SK-N-SH (cell line): ENCODE measurements at places on chromosomes 1 and 21. TPM values are rescaled to one million over a fixed set of nuclear protein-coding genes. Genes with fewer than 3 reads are reported as not detected.

DNA sequence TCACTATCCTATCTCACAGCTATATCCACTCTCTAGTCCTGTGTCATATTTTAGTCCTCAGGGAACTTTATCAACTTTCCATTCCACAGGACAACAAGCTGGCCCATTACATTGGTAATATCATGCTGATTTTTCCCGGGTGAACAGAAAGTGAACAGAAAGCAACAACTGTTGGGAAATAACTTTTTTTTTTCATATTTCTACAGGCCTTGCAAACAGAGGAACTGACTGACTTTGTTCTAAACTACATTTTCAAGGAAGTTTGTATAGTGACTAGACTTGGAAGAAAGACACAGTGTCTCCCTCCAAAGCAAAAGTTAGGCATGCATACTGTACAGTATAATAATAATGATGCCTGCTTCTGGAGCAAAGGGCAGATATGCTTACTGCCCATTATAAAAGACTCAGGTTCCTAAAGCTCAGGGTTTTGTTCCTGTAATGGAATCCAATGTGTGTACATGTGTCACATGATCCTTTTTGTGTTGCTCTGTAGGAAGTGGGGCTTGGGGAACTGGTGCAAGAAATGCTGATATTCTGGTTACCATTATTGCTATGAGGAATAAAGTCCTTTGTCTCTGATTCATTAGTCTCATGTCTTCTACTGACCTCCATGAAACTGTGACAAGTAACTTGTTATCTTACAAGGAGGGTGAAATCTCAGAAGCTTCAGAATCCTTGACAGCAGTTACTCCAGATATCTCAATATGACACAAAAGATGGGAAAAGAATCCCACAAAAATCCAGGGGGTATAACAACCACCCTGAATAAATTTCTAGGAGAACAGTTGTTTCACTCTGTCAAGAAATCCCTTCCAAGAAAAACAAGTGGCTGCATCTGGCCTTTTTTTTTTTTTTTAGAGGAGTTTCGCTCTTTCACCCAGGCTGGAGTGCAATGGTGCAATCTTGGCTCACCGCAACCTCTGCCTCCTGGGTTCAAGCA is 17.7 kb upstream of the NTPCR start:
- H3K4me3 ChIP-seq, result no peak overlapping the region
- H3K27ac ChIP-seq, result no peak overlapping the region
- H3K36me3 ChIP-seq, result no peaks in the 10 kb centered on the region
- DNase-seq, result no peak
- H3K4me1 ChIP-seq, result no peaks in the 10 kb centered on the region

- H3K36me3 ChIP-seq, result no peaks in the 10 kb centered on the region
- H3K4me3 ChIP-seq, result no peak overlapping the region
- no peaks in the 10 kb centered on the region; the same call in 1 of the 2 replicates for H3K4me1 ChIP-seq
- no peak overlapping the region for H3K27ac ChIP-seq
- no peak for DNase-seq
These were observed 30.8 kb upstream of the PSMB2 start for GRCh38 chr1:35672116-35672515.

DNA sequence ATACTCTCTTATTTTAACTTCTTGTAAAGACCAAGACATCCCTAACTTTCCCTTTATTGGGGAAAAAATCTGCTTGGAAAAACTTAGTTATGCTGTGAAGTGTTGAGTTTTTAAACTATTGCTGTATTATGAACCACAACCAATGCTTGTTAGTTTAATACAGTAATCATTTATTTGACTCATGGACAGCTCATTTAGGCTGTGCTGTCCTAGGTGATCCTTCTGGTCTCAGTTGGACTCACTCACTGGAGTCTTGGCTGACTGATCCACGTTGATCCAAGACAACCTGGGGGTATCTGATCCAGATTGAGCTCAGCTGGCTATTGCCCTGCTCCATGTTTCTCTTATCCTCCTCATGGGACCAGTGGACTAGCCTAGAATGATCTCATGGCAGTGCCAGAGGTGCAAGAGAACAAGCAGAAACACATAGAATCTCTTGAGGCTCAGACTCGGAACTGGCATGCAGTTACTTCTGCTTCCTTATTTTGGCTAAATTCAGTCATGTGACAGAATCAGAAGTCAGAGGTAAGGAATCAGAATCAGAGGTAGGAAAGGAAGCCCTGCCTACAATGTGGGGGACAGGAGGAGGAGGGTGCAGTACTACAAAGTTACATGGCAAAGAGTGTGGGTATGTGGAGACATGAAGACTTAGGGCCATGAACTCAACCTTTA is 156.5 kb downstream of the FGGY start:
- peaks cover 4% of the 10 kb centered on the region; the same call in 1 of the 2 replicates for H3K4me1 ChIP-seq
- H3K36me3 ChIP-seq, result no peaks in the 10 kb centered on the region
- H3K27ac ChIP-seq, result no peak overlapping the region
- no peak for DNase-seq
- no peak overlapping the region for H3K4me3 ChIP-seq
- H3K27me3 ChIP-seq, result no peaks in the 10 kb centered on the region

DNA sequence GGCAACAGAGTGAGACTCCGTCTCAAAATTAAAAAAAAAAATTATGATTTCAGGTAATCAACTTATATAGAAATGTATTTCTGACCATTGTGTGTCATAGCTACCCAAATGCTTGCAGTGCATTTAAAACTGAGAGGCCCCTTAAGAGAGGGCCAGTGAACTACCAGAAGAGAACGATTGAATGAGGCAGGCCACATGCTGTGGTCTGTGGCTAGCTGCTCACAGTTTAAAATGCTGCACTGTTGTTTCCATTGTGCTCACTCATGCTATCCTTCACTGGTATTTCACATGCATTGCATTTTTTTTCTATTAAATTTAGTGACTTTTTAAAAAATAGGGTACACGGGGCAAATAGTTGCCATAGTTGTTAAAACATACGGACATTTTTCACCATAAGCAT is 26.0 kb downstream of the CHML start:
- no peak overlapping the region for H3K4me3 ChIP-seq
- H3K36me3 ChIP-seq, result 0 out of 2 replicates have a peak, but pooled peaks cover 2% of the 10 kb centered on the region
- H3K4me1 ChIP-seq, result peaks cover 7% of the 10 kb centered on the region; the same call in 1 of the 2 replicates
- no peak overlapping the region for H3K27ac ChIP-seq
- no peaks in the 10 kb centered on the region for H3K27me3 ChIP-seq
- no peak for DNase-seq

DNA sequence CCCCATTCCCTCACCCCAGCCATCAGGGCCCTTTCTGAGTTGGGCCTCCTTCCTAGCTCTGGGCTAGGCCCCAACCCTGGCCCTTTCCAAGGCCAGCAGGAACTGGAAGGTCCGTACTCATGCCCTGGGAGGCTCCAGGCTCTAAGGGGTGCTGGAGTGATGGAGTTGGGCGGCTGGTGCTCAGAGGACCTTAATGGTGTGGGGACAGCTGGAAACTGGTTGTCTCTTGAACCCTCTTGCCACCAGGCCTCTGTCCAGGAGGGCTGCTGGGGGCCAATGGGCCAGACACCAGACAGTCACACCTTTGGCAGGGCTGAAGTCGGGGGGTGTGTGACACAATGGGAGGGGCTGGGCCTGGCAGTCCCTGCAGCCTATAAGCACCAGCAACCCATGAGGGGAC is 9.2 kb upstream of the PADI1 start:
- DNase-seq, result no peak
- H3K27me3 ChIP-seq, result no peaks in the 10 kb centered on the region
- no peaks in the 10 kb centered on the region for H3K36me3 ChIP-seq
- no peak overlapping the region for H3K27ac ChIP-seq
- H3K4me1 ChIP-seq, result peaks cover 3% of the 10 kb centered on the region; the same call in 1 of the 2 replicates

DNA sequence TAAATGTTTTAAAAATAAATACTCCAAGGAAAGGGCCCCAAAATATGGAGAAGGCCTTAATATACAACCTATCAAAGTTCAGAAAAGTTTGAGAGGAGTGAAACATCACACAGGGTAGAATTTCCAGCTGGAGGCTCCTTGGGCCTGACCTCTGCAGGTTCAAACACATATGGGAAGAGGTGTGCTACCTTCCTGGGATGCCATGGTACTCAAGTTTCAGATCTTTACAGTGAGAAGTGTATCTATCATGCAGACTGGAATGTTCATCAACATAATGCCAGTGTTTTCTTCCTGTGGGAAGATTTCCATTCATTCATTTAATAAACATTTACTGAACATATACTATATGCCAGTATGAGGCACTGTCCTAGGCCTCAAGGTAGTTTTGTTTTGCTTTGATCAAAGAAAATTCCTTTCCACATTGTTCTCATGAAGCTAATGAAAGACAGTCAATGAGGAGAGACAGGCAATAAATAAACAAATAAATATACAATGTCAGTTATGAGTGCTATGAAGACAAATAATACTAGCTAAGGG is 14.6 kb upstream of the ADAR start:
- H3K4me1 ChIP-seq, result peaks cover 7% of the 10 kb centered on the region
- no peak overlapping the region for H3K4me3 ChIP-seq
- no peak overlapping the region for H3K27ac ChIP-seq
- peaks cover 29% of the 10 kb centered on the region for H3K36me3 ChIP-seq
- no peak for DNase-seq

GRCh38 chr1:197422993-197423392 is 154.9 kb downstream of the CRB1 start:
- no peak overlapping the region; the same call in 1 of the 2 replicates for H3K27ac ChIP-seq
- H3K4me3 ChIP-seq, result no peak overlapping the region
- H3K4me1 ChIP-seq, result no peaks in the 10 kb centered on the region

DNA sequence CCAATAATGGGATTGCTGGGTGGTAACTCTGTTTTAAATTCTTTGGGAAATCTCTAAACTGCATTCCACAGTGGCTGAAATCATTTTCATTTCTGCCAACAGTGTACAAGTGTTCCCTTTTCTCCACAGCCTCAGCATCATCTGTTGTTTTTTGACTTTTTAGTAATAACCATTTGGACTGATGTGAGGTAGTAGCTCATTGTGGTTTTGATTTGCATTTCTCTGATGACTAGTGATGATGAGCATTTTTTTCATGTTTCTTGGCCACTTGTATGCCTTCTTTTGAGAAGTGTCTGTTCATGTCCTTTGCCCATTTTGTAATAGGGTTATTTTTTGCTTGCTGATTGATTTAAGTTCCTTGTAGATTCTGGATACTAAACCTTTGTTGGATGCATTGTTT is 131.9 kb upstream of the B3GALT2 start:
- no peak overlapping the region for H3K27ac ChIP-seq
- no peaks in the 10 kb centered on the region for H3K4me1 ChIP-seq
- no peaks in the 10 kb centered on the region for H3K36me3 ChIP-seq
- H3K4me3 ChIP-seq, result no peak overlapping the region
- no peaks in the 10 kb centered on the region for H3K27me3 ChIP-seq

GRCh38 chr1:116286541-116286971 is 86.5 kb upstream of the ATP1A1 start:
- no peaks in the 10 kb centered on the region for H3K36me3 ChIP-seq
- peaks cover 2% of the 10 kb centered on the region; the same call in 1 of the 2 replicates for H3K4me1 ChIP-seq
- H3K27me3 ChIP-seq, result no peaks in the 10 kb centered on the region
- no peak overlapping the region for H3K4me3 ChIP-seq
- no peak for DNase-seq

DNA sequence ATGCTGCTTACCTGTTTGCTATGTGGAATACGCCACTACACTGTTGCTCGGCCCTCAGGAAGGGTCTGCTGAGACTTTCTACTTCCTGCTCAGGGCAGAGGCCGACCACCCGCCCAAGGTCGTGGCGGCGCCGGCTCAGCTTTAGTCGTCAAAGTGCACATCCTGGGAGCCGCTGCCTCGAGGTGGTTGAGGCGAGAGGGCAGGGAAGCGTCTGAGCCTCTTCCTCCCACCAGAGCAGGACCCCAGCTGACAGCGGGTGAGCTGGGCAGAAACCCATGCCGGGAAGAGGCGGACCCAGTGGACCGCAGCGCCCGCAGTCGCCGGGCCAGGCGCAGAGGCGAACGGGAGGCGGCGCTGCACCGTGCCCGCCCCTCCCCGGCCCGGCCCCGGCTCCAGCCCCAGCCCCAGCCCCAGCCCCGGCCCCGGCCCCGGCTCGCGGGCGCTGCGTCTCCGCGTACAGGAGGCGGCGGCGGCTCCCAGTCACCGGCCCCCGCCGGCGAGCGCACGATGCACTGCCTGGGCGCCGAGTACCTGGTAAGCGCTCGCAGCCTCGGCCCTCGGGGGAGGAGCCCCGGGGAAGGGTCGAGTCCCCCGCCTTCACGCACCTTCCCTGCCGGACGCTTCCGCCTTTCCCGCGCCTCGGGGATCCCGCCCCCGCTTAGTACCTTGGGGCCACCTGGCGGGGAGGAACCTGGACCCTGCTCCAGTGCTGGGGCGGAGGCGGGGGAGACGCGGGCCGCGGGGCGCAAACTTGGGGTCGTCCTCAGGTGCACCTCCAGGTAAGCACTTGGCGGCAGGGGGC is at the start of gene SLC44A3:
Gene SLC44A3, plus strand, starts transcription at position 413 of the 802 bp plus-strand sequence. Its CDS starts 95 bp downstream, at position 508.
- peak within 1 kb of the TSS; percentile 72 for H3K4me3 ChIP-seq
- peak; percentile 88 for DNase-seq
- H3K36me3 ChIP-seq, result no peaks in the 10 kb centered on the region; the same call in 1 of the 2 replicates

DNA sequence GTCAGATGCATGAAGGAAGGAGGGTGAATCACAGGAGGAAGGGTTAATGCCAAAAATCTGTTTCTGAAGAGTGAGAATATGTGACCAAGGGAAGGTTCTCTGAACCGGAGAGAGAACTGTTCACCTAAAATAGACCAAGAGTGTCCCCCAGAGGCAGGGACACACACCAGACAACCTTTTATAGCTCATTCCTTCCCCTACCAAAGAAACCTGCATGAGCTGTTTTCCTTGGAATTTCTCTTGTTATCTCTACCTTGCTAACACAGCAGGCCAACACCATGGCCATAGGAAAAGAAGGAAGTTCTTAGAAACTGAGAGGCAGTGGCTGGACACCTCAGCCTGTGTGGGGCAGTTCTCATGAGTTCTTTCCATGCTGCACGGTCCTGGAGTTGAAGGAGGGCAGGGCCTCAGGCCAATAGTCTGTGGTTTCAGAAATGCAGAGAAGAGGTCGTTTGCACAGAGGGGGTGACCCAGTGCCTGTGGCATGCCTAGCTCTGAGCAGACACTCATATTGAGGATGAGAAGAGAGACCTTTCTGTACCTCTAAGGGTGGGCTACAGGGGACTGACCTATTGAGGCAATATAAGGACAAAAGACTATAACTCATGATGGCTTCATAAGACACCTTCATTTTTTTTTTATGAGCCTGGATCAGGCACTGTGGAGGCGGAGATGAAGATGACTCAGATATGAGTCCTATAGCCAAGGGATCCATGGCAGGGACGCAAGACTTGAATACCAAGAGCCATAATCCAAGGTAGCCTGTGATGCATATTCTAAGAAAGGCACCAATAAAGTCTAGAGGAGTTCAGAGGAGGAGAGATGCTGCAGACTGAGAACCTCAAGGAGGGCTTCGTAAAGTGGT is 39.4 kb downstream of the IGFN1 start:
- no peak overlapping the region for H3K4me3 ChIP-seq
- no peak for DNase-seq

The DIPK1A gene
- 3.4 and 4.0 TPM in 2 replicates for polyA plus RNA-seq

The CRP gene
- polyA plus RNA-seq, result not detected in 2 replicates
